GM06990 (cell line): ENCODE measurements at places on chromosomes 2 and 18.

- DNase-seq = no peak
These were observed 158.9 kb downstream of the NEB start for GRCh38 chr2:151575338-151575737.

DNA sequence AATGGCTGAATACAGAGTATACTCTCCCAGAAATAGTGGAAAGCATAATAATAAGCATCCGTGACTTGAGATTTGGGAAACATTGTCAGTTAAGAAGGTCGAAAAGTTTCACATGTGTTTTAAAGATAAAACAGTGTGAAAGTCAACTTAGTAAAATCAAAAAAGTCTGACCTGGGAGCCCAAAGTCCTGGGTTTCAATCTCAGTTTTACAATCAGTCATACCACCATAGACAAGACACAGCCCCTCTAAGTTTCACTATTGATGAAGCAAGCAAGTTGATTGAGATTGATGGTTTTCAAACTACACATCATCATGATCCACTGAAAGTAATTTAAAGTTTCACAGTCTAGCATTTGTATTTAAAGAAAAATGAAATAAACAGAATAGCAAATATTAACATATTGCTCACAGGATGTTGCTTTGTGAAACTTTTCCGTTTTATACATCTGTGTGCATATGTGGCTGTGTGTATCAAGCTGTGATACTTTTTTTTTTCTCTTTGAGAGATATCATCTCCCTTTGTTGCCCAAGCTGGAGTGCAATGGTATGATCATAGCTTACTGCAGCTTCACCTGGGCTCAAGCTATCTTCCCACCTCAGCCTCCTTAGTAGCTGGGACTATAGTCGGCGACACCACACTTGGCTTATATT lies 71.1 kb downstream of the PIK3C3 start:
- peak; percentile 67 for DNase-seq

DNA sequence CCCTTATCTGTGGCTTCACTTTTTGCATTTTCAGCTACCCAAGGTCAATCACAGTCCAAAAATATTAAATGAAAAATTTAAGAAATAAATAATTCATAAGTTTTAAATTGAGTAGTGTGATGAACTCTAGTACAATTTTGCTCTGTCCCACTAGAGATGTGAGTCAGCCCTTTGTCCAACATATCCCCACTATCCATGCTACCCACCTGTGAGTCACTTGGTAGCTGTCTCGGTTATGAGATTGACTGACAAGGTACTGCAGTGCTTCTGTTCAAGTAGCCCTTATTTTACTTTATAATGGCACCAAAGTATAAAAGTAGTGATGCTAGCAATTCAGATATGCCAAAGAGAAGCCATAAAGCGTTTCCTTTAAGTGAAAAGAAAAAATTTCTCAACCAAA lies 28.8 kb downstream of the ADCY3 start:
- no peak for DNase-seq

GRCh38 chr2:31304816-31305215 lies 70.9 kb downstream of the EHD3 start:
- DNase-seq = no peak

DNA sequence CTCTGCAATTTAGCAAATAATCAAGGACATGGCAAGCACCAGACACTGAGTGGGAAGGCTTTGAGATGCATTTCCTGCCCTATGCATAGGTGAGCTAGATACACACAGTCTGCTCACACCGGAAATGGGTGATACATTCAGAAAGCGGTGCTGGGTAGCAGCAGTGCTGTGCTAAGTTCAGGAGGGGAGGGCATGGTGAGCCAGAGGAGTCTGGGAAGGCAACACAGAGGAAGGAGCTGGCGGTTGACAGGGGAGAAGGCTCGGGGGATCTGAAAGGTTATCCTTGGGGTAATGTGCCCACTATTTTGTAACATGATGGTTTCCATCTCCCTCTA lies 57.4 kb upstream of the EPAS1 start:
- no peak for DNase-seq
